Breast epithelium (tissue), 4 donors: ENCODE measurements at places on chromosomes 7 and 10. TPM values are rescaled to one million over a fixed set of nuclear protein-coding genes. Genes with fewer than 3 reads are reported as not detected.

GRCh38 chr7:93894966-93895640 is 4.5 kb upstream of the TFPI2 start:
- no peak for DNase-seq

DNA sequence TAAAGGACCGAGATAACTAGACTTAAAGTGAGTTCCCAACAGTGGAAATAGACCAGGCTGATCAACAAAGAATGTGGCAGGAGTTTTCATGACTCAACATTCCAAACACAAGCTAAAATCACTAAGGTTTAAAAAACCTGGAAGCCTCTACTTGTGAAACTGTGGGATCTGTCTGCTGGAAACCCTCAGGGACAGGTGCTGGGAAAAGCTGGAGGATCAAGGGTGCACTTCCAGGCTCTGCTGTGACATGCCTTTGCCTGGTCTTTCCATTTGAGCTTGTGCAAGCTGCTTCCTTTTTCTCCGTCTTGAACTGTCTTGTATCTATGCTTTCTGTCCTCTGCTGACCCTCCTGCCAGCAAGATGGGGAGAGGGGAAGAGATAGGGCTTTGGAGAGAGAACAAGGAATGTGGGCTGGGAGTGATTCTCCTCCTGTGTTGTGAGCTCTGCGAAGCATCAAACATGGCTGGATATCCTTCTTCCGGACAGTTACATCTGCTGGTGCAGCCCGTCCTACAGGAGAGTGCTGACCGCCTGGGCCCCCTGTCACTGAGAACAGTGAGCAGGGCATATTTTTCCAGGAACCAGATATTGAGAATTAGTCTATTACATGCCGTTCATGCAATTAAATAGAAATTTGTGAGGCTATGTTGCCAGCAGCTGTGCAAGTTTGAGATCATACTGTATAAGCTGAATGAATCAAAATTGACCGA is 25.5 kb downstream of the ARHGAP22 start:
- DNase-seq = no peak

DNA sequence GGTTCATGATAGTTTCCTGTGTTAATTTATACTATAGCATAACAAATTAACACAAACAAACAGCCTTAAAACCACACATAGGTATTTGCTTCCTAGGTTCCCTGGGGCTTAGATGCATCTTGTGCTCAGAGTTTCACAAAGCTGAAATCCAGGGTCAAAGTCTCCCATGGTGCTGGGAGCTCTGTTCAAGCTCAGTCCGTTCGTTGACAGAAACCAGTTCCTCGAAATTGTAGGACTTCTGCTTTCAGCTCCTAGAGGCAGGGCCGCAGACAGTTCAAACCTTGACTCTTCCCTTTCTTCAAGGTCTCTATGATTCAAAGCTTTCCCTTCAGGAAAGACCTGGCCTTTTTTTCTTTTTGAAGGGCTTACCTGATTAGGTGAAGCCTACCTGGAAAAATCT is 90.5 kb downstream of the VSTM2A start:
- no peak for DNase-seq

- DNase-seq = no peak
Measured at GRCh38 chr10:11194859-11195586, 177.4 kb downstream of the CELF2 start.

DNA sequence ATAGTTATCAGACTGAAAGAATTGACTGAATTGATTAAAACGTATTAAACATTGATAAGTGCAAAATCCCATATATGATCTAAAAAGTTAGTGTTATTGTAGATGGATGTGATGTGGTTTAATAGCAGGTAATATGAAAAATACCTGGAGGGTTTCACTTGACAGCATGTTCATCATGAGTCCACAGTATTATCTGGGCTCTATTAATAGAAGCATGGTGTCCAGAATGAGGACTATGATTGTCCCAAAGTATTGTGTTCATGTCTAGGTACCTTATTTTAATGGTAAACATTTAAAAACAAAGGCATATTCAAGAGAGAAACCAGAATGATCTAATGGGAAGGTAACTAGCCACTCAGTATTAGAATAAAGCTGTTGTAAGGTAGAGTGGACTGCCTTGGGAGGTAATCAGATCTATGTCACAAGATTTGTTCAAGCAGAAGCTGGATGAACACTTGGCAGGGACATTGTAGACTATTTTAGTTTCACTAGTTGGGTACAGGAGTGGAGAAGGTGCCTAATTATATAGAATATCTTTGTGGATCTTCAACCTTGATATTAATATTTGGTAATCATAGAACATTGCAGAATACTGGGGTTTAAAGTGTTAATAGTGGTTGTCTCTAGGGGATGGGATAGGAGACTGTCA is 43.5 kb downstream of the MCU start:
- DNase-seq = no peak

- DNase-seq = no peak
Measured at GRCh38 chr10:30415593-30415992, 18.4 kb upstream of the MAP3K8 start.

- no peak for DNase-seq
Measured at GRCh38 chr7:7157887-7158271, 24.5 kb upstream of the C1GALT1 start.

GRCh38 chr10:101611096-101611905 is 23.2 kb downstream of the DPCD start:
- DNase-seq = no peak

The KIF11 gene
- 2.6 TPM for total RNA-seq

GRCh38 chr10:108653531-108653930 is 1269.8 kb downstream of the XPNPEP1 start:
- DNase-seq = no peak
